Amniotic stem cell (primary cell): ENCODE measurements at places on chromosomes 12 and 14.

DNA sequence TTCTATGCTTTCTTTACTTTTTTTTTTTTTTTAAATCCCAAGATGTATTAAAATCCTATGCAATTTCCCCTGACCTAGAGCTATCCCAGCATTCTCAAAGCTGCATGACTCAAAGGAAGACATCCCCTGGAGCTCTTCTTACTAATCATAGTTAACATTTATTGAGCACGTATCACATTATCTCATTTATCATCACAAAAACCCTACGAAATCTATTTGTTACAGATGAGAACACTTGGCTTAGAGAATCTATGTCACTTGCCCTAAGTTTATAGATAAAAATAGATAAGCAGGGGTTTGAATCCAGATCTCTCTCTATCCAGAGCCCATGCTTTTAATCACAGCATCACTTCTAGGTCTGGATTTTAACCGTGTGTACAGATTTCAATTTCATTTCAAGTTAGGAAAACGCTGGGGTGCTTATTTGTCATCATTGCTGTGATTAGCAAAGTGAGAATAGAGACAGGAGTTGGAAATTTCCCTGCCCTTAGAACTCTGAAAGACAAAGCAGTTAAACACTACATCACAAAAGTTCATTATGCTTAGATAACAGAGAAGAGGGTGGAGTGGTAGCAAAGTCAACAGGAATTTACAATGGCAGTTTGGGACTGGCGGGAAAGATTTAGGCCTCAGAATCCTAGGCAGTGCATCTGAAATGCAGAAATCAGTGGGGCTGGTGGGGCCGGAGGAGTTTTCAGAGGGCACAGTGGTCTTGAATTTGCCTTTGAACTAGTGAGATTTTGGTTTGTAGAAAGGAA, 177.7 kb upstream of the FRMD6 start:
- no peak for DNase-seq

GRCh38 chr12:81172851-81173250, 95.0 kb downstream of the ACSS3 start:
- DNase-seq, result no peak

- DNase-seq, result no peak
Observed at GRCh38 chr12:51900323-51900889, 6.9 kb upstream of the ACVRL1 start.

DNA sequence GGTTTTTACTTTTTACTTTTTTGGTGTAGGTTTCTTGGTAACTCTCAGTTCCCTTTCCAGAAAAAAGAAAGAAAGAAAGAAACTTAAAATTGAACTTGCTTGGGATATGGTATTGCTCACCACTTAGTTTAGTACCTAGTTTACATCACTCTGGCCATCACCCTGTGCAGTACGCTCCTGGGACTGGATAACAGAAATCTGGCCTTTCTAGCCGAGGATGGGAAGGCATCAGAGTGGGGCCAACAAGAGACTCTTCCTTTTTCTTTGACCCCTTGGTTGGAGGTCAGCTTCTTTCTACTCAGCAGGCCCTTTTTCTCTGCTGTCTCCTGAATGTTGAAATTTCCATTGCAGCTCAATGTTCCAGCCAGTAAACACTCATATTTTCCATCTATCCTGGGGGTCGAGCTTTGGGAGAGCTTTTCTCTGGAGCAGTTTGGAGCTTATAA, 156.6 kb downstream of the TGFB3 start:
- no peak for DNase-seq

GRCh38 chr12:75815756-75816155, 215.8 kb downstream of the PHLDA1 start:
- no peak for DNase-seq

GRCh38 chr12:71393625-71394024, 46.0 kb upstream of the LGR5 start:
- DNase-seq, result no peak

DNA sequence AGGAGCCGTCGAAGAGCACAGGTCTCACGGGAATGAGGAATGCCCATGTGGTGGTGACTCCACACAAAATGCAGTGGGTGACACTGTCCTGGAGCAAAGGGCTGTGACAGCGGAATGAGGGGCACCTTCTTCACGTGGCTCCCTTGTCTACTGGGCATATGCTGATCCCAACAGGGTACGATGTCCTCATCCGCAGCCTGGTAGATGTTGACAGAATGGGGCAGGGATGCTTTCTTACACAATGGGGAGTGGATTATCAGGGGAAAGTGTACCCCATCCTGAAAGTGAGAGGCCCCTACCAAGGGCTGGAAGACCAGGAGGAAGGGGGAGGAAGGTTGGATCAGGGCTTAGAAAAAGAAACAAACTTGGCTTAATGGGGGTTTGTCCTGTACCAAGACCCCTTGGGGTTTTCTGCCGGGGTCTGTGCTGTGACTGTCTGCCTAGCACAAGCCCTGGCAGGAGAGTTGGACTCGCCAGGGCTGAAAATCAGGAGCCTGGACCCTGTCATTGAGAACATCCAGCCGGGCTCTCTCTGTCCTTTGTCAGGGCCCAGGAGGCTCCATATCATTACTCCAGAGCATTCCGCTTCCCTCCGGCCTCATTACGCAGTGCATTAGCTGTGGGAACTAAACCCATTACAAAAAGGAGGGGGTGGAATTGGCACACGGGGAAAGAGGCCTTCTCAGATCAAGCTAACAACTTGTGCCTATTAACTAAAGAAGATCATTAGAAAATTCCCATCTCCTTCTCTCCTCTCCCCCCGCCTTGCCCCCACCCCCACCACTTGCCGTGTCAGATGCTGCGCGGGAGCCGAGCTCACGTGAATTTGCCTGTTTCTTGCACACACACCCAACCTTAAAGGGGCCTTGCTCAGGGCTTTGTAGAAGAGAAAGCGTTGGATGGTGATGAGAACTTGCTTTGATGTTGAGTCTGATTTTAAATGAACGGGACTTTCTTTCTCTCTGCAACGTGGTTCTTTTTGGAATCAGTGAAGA, 171.8 kb upstream of the PARP11 start:
- no peak for DNase-seq

GRCh38 chr14:22266142-22266442, 322.9 kb downstream of the DAD1 start:
- DNase-seq, result no peak

DNA sequence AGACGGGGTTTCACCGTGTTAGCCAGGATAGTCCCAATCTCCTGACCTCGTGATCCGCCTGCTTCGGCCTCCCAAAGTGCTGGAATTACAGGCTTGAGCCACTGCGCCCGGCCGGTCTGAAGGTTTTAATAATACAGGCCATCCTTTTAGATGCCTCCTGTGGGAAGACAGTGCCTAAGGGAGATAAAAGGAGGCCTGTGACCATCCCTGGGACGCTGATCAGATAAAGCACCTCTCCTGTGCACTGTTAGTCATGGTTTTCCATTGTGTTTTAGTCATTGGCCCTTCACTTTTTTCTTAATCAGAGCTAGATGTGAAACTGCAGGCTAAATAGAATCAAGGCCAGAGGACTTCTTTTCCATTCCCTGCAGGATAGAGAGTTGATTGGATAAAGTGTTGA, 7.6 kb upstream of the ACADS start:
- DNase-seq, result no peak

DNA sequence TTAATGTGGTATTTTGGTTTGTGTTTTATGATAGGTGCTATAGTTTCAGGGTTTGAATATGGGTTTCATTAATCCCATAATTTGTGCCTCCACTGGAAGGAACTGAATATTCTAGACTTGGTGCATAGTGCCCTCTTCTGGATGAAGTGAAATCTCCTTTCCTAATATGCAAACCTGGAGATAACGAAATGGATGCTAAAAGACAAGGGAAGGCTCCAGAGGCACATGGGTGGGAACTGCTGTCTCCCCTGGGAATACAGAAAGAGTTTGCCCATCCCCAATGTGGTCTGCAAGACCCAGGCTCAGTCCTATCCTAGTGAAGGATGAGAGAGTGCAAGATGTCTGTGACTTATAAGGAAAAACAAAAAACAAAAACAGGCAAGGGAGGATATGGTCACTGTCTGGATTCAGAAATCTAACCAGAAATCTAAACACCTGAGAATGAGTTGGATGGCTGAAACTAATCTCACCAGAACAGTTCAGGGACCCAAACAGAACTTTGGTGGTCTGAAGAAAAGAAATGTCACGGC, 142.3 kb upstream of the TMPO start:
- no peak for DNase-seq

GRCh38 chr12:96606644-96607043, 117.3 kb downstream of the CFAP54 start:
- no peak for DNase-seq

DNA sequence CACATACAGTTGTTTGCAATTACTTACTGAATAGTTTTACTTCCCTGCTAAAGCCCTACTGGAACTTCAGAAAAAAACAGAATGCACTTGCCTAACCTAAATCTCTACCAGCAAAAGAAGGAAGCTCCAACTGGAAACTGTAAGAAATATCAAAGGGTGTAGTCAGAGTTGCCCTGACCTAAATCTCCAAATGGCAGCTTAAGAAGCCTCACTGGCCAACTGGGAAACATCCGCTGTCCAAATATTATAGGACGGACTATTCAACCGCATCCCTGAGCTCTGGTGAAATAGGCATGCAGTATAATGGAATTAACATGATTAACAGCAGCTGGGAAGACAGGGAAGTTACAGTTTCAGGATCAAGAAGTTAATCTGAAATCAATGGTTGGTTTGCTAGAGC, 24.3 kb downstream of the ANAPC7 start:
- no peak for DNase-seq

DNA sequence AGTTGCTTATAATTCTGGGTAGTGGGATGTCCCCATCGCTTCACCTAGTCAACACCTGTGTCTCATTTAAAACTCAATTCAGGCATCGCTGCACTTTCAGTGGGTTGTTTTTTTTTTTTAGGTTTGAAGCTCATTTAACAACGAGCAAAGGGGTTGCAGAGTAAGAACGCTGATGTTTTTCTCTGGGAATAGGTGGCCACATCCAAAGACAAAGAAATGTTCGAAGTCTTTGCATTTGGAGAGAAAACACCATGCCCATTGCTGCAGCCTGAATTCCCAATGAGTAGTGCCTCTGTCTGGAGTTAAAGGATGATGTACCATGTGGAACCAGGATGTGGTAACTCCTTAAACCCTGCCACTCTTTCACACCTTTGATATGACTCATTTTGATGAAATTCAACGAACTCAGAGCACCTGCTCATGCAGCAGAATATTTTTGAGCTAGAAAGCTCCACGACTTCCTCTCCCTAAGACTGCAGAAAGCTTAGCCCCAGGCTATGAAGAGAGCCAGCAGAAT, 35.1 kb upstream of the BATF start:
- DNase-seq, result no peak

DNA sequence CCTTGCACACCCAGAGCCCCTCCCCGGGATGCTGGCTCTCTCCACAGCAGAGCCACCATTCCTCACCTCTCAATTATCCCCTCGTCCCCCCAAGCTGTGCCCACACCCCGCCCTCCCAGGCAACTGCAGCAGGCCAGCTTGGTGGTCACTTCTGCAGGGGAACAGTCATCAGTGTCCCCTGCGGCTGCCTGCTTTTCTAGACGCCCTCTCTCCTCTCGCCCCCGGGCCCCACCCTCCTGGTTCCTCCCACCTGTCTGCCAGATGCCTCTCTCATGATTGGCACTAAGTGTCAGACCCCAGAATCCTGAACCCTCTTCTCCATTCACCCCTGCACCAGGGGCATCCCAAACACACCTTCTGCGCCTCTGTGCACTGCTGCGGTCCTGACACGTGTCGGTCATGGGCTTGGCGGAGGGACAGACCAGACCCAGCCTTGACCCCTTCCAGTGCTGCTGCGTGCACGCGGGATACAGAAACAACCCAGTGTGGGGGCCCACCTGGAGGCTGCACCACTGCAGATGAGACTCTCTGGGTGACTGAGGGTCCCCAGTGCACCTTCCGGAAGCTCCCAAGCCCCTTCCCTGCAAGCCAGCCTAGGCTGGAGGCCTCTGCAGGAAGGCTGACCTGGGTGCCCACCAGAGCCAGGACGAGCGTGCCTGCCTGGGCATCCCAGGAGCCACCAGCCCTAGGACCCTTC, 99.5 kb downstream of the SETD3 start:
- DNase-seq, result no peak

DNA sequence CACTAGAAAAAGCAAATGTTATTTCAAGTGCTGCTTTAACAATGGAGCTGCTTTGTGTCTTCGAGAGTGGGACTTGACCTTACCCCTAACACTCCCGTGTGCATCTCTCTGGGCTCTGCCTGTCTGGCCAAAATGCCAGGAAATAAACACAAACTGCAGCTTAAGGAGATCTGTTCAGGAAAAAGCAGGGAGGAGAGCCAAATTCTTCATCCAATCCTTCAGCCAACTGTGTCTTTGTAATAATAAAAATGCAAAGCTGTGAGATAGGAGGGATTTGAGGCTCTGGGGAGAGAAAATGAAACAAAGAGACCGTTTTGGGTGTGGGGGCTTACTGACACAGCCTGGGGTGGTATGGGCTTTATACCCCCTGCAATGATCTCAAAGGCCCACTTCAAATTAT, 85.8 kb upstream of the WSCD2 start:
- DNase-seq, result no peak

DNA sequence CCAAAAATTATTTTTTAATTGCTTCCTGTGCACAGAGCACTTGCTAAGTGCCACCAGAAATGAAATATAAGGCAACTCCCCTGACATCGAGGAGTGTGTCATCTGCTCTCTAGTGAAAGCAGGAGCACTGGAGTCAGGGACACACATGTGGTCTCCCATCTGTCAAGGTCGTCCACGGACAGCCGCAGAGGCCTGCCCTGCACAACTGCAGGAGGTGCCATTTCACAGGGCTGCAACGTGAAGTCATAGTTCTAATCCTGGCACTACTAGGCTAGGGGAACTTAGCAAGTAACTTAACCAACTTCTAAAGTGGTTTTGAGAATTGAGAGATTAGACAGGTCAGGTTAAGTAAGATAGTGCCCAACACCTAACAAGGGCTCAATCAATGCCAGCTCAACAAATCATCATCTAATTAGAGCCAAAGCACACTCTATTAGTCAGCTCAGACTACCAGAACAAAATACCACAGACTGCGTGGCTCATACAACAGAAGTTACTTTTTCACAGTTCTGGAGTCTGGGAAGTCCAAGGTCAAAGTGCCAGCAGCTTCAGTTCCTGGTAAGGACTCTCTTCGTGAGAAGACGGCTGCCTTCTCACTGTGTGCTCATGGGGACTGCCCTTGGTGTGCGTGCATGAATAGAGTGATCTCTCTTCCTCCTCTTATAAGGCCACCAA, 30.7 kb downstream of the FOXN3 start:
- no peak for DNase-seq

DNA sequence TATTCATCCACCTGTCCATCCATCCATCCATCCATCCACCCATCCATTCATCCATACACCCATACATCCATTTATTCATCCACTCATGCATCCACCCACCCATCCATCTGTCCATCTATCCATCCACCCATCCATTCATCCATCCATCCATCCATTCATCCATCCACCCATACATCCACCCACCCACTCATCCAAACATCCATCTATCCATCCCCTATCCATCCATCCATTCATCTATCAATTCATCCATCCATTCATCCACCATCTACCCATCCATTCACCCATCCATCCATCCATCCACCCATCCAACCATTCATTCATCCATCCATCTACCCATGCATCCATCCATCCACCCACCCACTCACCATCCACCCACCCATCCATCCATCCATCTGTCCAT, 142.6 kb upstream of the SFSWAP start:
- no peak for DNase-seq

GRCh38 chr12:32548691-32549281, 130.3 kb upstream of the DNM1L start:
- DNase-seq, result no peak
